Activated CD4-positive, alpha-beta memory T cell treated with anti-CD3 and anti-CD28 coated beads for 36 hours (primary cell): ENCODE measurements at places on chromosomes 11 and 22. TPM values are rescaled to one million over a fixed set of nuclear protein-coding genes. Genes with fewer than 3 reads are reported as not detected.
A peak's percentile ranks its signal among the peaks of the same experiment; 100 is the strongest.

DNA sequence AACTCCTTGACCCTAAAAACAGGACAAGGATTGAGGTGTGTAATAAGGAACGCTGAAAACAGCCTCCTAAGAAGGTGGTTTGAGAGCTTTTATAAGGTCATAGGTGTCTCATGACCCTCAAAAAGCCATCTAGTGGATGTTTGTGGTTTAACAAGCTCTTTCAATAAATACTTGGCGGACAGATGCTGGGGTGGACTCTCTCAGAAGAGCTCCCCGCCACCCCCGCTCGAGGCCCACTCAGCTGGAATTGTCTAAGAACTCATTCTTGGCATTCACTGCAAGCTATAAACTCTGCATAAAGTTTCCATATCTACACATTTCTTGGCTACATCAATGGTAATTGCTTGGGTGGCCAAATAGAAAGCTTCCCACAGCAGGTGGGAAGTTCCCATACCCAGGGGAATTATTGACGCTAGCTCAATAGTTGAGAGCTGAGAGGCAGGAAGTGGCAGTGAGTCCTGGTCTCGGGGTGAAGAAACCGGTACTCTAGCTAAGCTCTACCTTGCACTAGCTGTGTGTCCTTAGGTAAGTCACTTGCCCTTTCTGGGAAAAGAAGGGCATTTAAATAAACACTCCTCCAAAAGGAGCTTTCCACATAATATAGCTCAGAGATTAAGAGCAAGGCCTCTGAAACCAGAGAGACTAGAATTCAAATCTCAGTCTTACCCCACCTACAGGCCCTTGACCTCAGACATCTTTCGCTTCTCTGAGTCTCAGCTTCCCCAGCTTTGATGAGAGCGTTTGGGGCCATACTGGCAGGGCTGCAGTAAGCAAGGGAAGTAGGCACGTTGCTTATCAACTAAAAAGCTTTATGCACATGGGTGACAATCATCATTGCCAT, 6.4 kb downstream of the MS4A15 start:
- DNase-seq, result peak; percentile 20

Gene APLNR
- not detected for total RNA-seq

- no peak for DNase-seq
Observed at GRCh38 chr22:19045094-19045493, 77.1 kb downstream of the DGCR2 start.

GRCh38 chr22:43147821-43148220, 3.5 kb upstream of the TSPO start:
- no peak for DNase-seq

Gene SORL1
- total RNA-seq, result 49.3 TPM

Gene BLID
- total RNA-seq, result not detected

- no peak for DNase-seq
Observed at GRCh38 chr11:6745465-6746015, 26.2 kb downstream of the OR2AG2 start.

- DNase-seq, result no peak
Observed at GRCh38 chr11:61554172-61554988, 26.5 kb downstream of the SYT7 start.

DNA sequence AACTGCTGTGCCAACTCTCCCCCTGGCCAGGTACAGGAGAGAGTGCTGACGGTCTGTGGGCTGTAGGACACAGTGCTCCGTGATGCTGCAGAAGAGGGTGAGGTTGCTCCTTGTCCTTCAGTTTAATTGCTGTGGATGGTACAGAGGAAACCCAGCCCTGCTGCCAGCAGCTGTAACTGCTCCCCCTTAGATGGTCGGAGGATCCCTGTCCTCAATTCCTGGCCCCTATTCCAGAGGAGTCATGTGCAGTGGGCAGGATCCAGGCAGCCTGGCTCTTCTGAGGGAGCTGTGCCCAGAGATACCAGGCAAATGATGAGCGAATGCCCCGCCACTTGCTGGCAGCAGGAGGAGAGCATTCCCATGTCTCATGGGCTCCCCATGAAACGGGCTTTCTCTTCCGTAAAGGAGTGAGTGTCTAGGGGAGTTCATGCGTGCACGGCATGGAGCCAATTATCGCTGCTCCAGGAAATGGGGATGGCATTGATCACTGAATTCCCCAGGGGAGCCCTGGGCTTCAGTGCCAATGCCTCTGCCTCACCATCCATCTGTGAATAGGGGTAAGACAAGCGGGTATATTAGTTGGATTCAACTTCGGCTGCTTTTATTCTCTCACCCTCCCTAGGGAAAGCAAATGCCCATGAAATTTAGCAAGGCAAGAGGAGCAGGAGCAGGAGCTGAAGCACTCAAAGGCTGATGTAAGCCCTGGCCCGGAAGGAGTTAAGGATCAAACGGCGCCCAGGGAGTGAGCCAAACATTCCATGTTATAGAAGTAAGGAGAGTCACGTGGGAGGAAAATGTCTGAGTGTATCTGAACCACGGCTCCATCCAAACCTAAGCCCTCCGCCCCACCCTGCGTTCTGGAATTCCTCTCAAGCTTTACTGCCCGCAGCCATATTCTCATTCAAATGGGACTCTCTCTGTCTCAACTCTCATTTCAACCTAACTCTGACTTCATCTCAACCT, 51.0 kb upstream of the CSNK2A3 start:
- DNase-seq, result no peak

Gene OR52B2
- not detected for total RNA-seq

- no peak for DNase-seq
Observed at GRCh38 chr11:65260756-65261590, 789 bp upstream of the POLA2 start.

Gene ARHGAP20
- total RNA-seq, result not detected

GRCh38 chr11:47468598-47469214, 19.8 kb upstream of the RAPSN start:
- no peak for DNase-seq

Gene HEPHL1
- total RNA-seq, result not detected

Gene LRRC32
- total RNA-seq, result 12.3 TPM

Gene PAMR1
- total RNA-seq, result not detected

Gene NOX4
- total RNA-seq, result not detected

Gene DDTL
- 1.4 TPM for total RNA-seq

DNA sequence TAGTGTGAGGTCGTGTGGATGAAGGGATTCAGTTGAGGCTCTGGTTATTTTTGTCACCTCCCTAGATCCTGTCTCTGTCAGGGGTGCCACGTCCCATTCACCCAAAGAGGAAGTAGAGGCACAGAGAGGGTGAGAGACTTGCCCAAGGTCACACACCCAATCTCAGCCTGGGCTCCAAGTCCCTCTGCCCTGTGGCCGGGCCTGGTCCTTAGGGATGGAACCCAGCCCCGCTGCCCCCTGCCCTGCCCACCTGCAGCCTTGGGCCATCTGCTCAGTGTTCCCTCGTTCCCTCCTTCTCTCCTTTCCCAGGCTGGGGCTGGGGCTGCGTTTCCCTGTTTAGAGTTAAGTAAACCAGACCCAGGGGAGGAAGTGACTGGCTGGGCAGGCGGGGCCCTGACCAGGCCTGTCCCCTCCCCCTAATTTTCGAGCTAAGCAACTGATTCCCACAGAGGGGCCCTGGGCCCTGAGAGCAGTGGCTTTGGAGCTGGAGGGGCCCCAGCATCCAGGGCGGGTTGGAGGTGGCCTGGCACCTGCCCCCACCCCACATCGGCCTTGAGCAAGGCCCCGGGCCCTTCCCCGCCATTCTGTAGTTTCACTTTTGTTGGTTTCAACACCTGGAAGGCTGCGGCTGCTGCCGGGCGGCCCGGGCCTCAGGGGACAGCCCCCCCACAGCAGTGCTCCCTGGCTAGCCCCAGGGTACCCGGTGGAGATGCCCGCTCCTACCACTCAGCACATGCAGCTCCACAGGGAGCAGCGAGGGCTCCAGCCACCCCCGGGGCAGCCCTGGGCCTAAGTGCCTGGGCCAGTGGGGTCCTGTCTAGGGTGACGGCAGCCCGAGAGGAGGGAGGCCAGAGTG, 1.5 kb downstream of the TCIRG1 start:
- peak; percentile 71 for DNase-seq

DNA sequence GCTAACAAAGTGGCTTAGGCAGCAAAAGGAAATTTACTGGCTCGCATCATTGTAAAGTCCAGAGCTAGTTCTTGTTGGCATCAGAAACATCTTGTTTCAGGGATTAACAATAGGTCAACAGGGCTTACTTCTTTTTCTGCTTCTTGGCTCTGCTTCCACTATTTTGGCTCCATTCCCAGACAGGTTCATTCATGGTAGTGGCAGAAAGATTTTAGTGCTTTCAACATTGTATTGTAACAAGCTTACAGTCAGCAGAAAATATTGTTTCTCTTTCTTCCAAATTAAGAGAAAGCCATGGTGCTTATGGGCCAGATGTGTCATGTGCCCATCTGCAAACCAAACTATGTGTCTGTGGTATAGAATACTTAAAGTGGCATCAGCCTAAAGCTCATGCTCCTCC, 315.6 kb downstream of the RAB38 start:
- DNase-seq, result no peak

Gene NLRP14
- total RNA-seq, result 0.07 TPM

GRCh38 chr11:115550291-115551059, 46.3 kb upstream of the CADM1 start:
- no peak for DNase-seq

DNA sequence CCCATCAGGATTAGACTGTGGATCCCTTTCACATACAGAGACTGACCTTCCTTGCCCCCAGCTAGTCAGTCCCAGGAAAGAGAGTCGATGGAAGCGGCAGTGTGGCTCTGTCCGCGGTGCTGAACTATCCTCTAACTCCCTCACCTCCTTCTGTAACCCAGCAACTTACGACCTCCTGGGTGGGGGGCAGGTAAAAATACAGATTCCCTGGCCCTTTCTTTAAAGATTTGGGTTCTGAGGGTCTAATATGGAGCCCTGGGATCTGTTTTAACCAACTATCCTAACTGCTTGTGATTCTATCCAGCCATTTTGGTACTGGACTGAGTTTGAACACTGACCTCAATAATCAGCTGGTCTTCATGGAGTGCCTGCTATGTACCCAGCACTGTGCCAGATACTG, 23.2 kb downstream of the MFNG start:
- DNase-seq, result peak; percentile 22

Gene OLFML1
- total RNA-seq, result not detected

- no peak for DNase-seq
Observed at GRCh38 chr11:17434108-17434507, 42.5 kb downstream of the ABCC8 start.

DNA sequence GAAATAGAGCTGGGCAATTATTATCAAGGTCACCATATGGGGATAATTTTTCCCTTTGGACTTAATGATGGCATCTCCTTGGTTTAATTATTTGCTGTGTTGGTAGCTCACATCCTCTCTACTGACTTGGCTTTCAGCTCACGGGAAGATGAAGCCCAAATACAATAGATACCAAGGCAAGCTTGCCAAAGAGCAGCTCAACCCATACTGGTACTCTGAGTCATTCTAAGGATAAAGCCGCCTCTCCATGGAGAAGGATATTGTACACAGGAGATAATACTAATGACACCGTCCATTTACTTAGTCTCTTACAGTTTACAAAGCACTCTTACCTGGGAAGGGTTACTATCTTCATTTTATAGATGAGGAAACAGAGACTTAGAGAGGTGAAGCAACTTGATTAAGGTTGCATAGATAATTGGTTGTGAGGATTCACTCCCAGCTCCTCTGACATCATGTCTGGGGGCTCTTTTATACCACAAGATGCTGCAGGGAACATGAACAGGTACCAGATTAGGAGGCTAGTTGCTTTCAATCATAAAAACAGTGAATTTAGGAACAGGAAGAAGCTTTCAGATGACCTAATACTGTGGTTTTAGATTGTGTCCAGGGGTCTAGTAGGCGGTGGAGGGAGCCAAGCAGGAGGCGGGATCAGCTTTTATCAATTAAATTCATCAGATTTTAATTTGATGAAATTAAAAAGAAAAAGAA, 48.3 kb upstream of the PICALM start:
- no peak for DNase-seq

DNA sequence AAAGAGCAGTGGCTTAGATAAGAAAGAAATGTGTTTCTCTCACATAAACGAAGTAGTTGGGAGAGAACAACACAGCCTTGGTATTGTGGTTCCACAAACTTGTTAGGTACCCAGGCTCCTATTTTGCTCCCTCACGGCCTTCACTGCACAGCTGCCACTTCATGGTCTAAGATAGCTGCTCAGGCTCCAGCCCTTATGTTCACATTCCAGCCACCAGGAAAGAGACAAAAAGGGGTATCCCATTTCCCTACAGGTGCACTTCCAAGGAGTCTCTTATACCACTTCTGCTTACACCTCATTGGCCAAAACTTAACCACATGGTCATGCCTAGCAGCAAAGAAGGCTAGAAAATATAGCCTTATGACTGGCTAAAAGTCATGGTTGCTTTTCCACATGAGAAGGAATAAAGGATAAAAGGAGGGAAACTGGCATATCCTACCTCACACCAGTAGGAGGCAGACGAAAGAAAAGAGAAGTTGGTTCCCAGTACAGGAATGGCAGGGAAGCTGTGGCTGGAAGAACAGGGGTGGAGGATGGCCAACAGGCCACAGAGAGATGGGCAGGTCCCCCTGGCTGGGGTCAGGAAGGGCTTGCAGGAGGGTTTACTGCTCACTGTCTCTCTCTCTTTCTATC, 5.4 kb upstream of the HDHD5 start:
- DNase-seq, result no peak

Gene IL10RA
- total RNA-seq, result 117 TPM

GRCh38 chr11:73578592-73579185, 19.2 kb downstream of the FAM168A start:
- DNase-seq, result peak; percentile 29

Gene F2
- 0.29 TPM for total RNA-seq

Gene FAT3
- not detected for total RNA-seq

Gene HORMAD2
- total RNA-seq, result not detected

DNA sequence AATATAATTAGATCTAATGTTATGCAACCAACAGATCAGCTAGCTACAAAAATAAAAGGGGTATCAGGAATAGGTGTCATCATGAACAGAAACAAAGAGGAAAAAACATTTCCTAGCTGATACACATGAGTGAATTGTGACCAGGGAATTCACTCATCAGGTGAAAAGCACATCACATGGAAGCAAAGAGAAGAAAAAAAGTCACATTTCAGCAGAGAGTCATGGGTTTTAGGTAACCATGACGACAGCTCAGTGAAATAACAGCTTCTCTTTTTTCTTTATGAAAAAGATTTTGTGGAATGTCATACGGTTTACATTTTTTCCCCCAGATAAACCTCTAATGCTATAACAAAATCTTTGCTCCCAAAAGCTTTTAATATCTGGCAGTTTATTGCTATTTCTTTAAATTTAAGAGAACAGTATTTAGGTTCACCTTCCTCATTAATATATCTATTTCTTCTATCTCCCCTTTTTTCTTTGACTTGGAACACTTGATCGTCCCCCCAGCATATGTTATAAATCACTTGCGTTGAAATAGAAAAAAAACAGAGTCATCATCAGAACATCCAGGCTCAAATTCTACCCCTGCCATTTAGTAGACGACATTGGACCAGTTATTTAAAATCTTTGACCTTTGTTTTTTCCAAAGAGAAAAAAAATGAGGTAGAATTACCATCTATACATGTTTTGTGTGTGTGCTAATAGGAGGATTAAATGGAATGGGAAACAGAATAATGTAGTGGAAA, 5.3 kb downstream of the TYR start:
- DNase-seq, result no peak

Gene CHEK1
- total RNA-seq, result 155 TPM
